ACHN (cell line): ENCODE measurements at places on chromosomes 11 and 22.

- no peak for DNase-seq
Measured at GRCh38 chr22:24315367-24315966, 44.8 kb downstream of the SPECC1L start.

- peak; percentile 93 for DNase-seq
Measured at GRCh38 chr11:86632499-86633269, 39.7 kb downstream of the ME3 start.

GRCh38 chr11:66359662-66360087, 11.9 kb downstream of the SLC29A2 start:
- DNase-seq, result no peak

DNA sequence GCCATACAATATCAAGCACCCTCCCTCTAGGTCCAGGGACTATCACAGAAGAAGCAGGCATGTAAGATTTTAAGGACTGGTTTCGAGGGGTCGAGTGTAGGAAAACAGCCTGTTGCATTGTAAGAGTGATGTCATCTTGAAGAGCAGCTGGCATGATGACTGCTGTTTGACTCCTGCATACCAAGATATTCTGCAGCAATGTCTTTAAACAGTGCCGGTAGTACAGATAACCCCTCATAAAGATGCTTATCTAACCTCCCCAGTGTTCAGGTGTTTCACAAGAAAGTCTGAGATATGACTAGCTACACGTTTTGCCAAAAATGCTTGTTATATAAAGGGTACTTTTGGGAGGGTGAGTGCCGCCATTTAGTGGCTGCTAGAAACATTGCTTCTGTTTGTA, 12.0 kb downstream of the FAM111A start:
- DNase-seq, result no peak
